ENCODE measurements at places on chromosomes 2 and 18.
A peak's percentile ranks its signal among the peaks of the same experiment; 100 is the strongest.

DNA sequence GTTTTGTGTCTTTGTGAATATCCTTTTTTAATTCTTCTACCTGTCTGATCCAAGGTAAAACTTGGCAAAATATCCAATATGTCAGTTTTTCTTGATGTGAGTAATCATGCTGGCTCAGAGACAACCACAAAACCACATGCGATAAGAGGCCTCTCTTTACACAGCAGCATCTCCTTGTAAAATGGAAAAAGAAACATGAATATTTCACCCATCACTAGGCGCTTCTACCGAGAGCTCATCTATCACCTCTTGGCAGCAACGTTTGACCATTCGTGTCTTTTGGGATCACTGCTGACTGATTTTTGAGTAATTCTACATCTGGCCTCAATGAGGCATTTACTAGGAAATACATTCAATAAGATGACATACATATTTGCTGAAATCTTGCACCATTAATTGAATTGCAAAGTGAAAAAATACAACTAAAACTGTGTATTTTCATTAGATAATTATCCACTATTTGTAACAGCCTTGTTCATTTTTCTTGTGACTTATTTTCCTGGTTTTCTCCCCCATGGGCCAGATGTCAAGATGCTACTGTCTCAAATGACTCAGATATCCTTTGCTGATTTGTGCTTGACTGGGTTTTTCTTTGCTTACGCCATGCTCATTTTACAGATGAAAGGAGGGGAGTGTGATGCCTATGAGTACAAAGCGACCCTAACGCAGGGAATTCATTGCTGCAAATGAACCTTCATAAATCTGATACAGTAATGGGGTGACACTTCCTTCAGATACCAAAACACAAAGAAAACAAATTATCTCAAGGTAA lies 467.5 kb downstream of the FBXO15 start:
- no peak for DNase-seq

- DNase-seq = no peak
These were observed 82.9 kb downstream of the DYSF start for GRCh38 chr2:71536226-71536671.

DNA sequence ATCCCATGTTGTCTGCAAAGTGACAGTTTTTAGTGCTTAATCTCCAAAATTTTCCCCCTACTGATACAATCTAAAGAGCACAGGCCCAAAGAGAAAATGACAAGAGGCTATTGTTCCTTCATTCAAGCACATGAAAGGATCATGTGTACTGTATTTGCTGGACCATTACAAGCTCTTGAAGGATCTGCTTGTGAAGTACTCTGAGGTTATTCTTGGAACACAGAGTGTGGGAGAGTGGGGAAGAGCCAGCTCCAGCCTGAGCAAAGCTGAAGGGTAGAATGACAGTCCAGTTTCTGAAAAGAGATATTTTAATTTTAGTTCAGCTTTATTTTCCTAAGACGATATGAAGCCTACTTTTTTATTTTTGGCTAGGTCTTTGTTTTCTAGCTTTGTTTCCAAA lies 112.2 kb downstream of the GALNT3 start:
- peak; percentile 89 for DNase-seq

DNA sequence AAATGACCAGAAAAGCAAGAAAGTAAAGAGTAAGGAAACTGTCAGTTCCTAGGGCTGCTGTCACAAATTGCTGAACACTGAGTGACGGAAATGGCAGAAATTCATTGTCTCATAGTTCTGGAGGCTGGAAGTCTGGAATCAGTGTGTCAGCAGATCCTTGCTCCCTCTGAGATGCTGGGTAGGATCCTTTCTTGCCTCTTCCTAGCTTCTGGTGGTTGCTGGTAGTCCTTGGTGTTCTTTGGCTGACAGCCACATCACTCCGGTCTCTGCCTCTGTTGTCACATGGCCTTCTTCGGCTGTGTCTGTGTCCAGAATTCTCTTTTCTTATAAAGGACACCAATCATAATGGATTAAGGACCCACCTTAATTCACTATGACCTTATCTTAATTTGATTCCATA lies 21.9 kb downstream of the PLEKHB2 start:
- no peak for DNase-seq

DNA sequence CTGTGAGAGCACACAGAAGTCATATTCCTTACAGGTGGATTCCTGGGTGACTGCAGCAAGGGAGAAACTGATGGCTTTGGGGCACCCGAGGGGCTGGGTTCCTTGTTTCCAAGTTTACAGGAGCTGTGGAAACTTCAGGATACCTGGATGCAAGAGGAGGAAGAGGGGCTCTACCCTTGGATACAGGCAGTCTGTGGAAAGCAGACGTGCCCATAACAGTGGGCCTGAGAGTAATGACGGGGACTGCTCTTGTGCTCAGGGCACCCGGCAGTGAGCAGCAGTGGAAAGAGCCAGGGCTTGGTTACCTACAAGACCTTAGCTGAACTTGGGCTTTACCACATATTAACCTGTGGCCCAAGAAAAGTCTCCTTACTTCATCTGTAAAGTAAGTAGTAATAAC lies 102.2 kb upstream of the TGFA start:
- DNase-seq = no peak

GRCh38 chr2:234348081-234348480 lies 148.8 kb downstream of the ARL4C start:
- no peak for DNase-seq

GRCh38 chr18:76339246-76339620 lies 155.8 kb downstream of the ZNF516 start:
- DNase-seq = no peak

GRCh38 chr18:77110936-77111335 lies 21.6 kb downstream of the MBP start:
- DNase-seq = no peak

DNA sequence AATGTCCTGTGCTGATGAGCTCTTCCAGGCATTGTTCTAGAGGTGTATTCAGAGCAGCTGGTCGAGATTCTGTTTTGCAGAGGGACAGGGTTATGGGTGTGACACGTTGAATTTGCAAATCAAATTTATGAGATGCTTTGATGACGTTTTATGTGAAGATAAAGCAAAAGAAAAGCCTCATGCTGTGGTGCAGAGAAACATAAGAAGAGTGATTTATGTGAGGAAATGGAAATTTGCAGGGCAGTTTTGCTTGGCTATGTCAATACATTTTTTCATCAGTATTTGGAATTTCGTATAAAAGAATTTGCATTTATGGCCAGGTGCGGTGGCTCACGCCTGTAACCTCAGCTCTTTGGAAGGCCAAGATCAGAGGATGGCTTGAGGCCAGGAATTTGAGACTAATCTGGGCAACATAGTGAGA lies 36.4 kb downstream of the TSN start:
- no peak for DNase-seq

- DNase-seq = no peak
These were observed 28.0 kb upstream of the PSME4 start for GRCh38 chr2:53998834-53999233.

DNA sequence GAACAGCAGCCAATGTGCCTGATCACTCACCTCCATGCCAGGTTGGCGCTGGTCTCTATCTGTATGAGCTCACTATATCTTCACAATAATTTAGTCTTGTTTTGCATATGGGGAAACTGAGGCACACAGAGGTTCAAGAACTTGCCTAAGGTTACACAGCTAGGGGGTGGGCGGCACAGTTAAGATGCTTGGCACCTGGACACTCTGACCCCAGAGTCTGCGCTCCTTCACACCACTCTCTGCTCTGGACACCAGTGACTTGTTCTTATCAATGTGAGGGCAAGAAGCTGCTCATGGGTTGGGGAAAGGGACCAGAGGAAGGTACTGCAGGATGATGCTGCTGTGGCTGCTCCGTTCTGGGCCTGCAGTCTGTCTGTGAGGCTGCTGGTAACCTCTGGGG lies 27.1 kb downstream of the FBLN7 start:
- no peak for DNase-seq

DNA sequence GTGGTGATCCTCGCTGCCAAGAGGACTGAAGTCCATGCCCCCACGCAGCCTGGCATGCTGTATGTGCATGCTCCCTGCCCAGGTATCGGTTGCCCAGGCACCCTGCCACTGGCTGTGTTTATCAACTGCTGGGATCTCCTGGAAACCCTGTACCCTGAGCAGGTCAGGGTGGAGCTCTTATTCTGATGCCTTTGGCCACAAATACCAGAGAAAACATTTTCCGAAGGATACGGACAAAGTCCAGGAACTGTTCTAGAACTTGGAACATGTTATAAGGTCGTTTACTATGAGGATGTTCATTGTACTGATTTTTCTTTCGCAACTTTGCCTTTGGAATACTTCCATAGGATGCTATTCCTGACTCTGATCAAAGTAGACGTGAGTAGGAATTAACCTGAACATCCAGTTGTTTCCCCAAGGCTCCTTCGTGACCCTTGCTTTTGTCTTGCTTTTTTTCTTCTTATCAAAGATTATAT lies 55.2 kb downstream of the TMEM17 start:
- no peak for DNase-seq

GRCh38 chr2:39538718-39539117 lies 101.6 kb upstream of the MAP4K3 start:
- DNase-seq = no peak

DNA sequence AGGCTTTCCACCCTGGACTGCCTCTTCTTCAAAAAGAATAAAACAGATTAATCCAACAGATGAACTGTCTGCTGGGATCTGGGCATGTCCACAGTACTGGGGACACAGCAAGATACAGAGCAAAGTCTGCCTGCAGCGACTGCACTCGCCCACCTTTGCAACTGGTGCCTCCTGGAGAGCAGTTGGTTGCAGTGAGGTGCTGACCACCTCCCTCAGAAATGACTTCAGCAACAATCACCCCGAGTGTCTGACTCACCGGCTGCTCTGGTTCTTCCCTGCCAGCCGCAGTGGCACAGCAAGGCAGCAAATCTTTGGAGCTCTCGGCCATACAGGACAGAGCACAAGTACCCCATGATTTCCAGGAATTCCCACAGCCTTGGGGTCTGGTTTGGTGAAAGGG lies 179.7 kb downstream of the ANAPC1 start:
- no peak for DNase-seq

DNA sequence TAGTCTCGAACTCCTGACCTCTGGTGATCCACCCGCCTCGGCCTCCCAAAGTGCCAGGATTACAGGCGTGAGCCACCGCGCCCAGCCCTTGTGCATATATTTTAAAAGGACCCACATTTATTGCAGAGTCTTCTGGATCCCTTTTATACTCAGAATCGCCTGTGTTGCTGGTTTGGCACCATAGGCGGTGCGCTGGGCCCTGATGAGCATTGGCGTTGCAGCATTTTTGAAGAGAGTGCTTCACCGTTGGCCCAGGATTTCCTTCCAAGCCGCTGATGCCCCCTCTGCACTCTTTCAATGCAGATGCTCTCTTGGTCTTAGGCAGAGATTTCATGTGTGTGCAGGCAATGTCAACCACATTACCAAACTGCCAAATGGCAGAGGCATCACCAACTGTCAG lies 13.5 kb upstream of the TFCP2L1 start:
- DNase-seq = no peak

DNA sequence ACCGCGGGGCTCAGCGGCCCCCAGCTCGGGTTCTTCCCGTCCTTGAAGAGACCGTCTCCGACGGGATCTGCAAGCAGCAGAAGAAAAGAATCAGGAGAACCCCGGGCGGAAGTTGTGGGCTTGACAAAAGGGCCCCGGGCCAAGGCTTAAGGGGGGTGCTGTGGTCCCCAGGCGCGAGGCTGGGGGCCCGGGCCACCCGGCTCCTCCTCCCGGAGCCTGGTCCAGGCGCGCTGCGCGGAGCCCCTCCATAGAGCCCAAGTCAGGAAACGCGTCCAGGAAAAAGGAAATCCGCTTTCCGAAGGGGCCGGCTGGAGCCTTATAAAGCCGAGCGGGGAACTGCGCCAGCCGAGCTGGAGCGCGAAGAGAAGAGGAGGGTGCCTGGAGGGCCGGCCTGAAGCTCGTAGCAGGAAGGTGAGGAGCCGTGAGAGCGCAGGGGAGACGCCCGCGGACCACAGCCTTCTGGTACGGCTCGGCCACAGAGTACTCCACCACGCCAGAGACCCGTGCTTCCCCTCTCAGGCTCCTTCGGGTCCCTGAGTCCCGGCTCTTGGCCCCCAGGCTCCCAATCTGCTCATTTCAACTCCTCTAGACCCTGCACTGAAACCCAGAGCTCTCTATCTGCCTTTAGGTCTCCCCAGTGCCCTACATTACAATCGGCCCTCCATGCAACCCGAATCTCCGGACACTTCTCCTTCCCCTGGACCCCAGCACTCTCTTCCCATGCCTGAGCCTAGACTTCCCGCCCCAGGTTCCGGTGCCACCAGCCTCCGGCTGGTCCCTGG lies 554 bp downstream of the FEV start:
- no peak for DNase-seq

- no peak for DNase-seq
These were observed 34.7 kb upstream of the CDK5R2 start for GRCh38 chr2:218924757-218925156.
